ENCODE measurements at places on chromosomes 6 and 20. TPM values are rescaled to one million over a fixed set of nuclear protein-coding genes. Genes with fewer than 3 reads are reported as not detected.

GRCh38 chr6:78942446-78942845, 75.1 kb downstream of the IRAK1BP1 start:
- no peaks in the 10 kb centered on the region for H3K27me3 ChIP-seq
- no peak overlapping the region for H3K4me3 ChIP-seq
- DNase-seq: no peak
- peaks cover 9% of the 10 kb centered on the region for H3K4me1 ChIP-seq
- H3K27ac ChIP-seq: no peak overlapping the region

DNA sequence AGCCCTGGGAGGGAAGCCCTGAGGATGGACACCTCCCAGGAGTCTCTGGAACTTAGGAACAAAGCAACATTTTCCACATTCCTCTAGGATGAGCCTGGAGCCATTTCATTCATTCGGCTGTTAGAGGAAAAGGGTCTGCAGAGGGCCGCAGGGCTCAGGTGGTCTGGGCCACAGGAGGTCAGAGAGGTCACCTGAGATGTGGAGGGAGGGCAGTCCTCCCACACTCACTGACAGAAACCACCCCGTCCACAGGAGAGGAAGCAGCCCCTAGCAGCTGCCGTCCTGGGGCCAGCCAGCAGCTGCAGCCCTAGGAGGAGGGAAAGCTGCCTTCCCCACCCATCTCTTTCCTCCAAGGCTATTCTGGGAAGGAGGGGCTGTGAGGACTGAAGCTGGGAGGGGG, 207.0 kb downstream of the CDC5L start:
- no peak for DNase-seq
- H3K27ac ChIP-seq: no peak overlapping the region
- no peaks in the 10 kb centered on the region for H3K36me3 ChIP-seq
- peaks cover 15% of the 10 kb centered on the region for H3K27me3 ChIP-seq
- H3K4me1 ChIP-seq: no peaks in the 10 kb centered on the region

GRCh38 chr6:35359346-35359743, 17.0 kb downstream of the PPARD start:
- peak overlapping the region; percentile 74 for H3K27ac ChIP-seq
- H3K36me3 ChIP-seq: peaks cover 8% of the 10 kb centered on the region
- no peak overlapping the region for H3K4me3 ChIP-seq
- H3K4me1 ChIP-seq: peaks cover 66% of the 10 kb centered on the region
- DNase-seq: no peak

GRCh38 chr6:145273136-145273535, 462.2 kb downstream of the EPM2A start:
- peaks cover 15% of the 10 kb centered on the region for H3K4me1 ChIP-seq
- no peak overlapping the region for H3K4me3 ChIP-seq
- no peak for DNase-seq
- H3K27me3 ChIP-seq: no peaks in the 10 kb centered on the region
- no peak overlapping the region for H3K27ac ChIP-seq

DNA sequence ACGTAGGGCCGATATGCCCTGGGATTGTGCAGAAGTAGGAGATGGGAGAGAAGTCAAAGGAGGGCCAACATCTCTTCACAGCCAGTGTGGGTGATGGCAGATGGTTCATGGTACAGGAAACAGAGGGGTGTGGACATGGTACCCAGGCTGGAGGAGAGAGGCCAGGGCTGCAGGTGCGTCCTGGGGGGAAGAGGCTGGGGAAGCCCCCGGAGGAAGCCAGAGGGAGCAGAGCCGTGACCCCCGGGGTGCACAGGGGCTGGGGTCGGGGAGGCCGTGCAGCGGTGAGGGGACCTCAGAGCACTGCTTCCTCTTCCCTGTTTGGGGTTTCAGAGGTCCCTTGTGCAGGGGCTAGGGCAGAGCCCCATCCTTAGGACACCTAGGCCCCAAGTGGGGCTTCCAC, 11.2 kb upstream of the ZBTB46 start:
- H3K36me3 ChIP-seq: no peaks in the 10 kb centered on the region
- H3K27me3 ChIP-seq: no peaks in the 10 kb centered on the region
- DNase-seq: no peak

DNA sequence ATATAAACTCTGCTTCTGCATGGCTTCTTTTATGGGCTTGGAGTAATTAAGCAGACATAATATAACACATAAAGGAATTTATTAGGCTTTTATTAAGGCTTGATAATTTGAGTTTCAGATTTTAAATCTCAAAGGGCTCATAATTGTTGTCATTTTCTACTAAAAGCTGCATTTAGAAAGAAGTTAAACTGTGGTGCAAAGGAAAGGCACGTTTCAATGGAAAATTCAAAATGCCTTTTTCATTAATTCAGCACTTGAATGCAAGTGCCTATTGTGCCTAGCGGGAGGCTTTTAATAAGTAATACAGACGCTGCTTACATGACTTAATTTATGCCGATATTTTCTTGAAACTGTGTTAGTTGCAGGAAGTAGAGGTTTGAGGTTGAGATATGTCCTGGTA, 431.8 kb upstream of the SOX4 start:
- H3K27me3 ChIP-seq: no peaks in the 10 kb centered on the region
- peaks cover 8% of the 10 kb centered on the region for H3K4me1 ChIP-seq
- H3K4me3 ChIP-seq: no peak overlapping the region
- no peaks in the 10 kb centered on the region for H3K36me3 ChIP-seq
- DNase-seq: no peak

DNA sequence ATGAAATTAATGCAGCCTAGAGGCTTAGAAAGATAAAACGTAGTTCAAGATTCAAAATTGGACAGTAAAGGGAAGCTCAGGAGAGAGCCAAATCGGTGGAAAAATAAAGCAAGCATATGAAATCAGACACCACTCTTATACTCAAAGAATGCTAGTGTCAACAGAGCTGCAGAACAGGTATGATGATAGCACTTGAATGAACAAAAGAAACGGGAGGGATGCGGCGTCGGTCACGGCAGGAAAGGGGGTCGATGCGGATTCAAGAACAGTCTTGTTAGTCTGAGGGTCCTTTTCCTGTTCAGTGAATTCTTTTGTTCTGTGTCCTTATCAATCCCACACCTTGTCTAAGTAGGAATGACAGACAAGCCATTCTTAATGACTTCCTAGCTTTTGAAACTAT, 114.4 kb downstream of the FOXC1 start:
- DNase-seq: no peak
- H3K36me3 ChIP-seq: no peaks in the 10 kb centered on the region
- peak overlapping the region; percentile 78 for H3K27ac ChIP-seq
- no peaks in the 10 kb centered on the region for H3K27me3 ChIP-seq

- H3K27ac ChIP-seq: no peak overlapping the region
- H3K27me3 ChIP-seq: no peaks in the 10 kb centered on the region
- no peak overlapping the region for H3K4me3 ChIP-seq
- H3K4me1 ChIP-seq: no peaks in the 10 kb centered on the region
- DNase-seq: no peak
- no peaks in the 10 kb centered on the region for H3K36me3 ChIP-seq
These were observed 301.0 kb upstream of the SLC35B3 start for GRCh38 chr6:8736156-8736895.

DNA sequence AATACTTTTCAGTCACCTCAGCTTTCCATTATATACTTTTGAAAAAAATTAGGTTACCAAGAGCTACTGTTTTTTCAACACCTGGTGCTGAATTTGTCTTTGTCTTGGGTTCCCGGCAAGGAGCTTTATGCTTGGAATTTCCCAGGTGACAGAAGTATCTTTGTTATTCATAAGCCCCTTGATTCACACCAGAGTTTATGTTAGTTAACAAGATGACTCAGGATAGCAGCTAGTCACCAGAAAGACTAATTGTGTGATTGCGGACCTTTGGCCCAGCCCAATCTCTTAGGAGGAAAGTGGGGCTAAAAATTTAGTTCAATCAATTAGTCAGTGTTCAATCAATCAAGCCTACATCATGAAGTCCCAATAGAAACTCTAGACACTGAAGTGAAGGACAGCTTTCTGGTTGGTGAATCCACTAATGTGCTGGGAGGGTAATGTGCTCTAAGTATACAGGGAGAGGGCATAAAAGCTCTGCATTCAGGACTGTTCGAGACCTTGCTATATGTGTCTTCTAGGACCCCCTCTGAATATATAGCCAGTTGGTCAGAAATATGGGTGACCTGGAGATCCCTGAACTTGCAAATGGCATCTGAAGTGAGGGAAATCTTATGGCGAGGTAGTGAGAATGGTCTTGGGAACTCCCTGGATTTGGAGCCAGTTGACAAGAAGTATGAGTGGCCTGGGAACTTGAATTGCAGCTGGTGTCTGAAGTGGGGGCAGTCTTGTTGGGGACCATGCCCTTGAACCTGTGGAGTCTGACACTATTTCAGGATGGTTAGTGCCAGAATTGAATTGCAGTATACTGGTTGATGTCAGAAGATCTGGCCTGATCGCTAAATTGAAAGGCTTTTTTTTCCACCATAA, 16.2 kb downstream of the TMEM30A start:
- H3K27ac ChIP-seq: peak overlapping the region; percentile 24
- H3K4me1 ChIP-seq: peaks cover 38% of the 10 kb centered on the region
- H3K4me3 ChIP-seq: no peak overlapping the region
- peaks cover 25% of the 10 kb centered on the region for H3K36me3 ChIP-seq

DNA sequence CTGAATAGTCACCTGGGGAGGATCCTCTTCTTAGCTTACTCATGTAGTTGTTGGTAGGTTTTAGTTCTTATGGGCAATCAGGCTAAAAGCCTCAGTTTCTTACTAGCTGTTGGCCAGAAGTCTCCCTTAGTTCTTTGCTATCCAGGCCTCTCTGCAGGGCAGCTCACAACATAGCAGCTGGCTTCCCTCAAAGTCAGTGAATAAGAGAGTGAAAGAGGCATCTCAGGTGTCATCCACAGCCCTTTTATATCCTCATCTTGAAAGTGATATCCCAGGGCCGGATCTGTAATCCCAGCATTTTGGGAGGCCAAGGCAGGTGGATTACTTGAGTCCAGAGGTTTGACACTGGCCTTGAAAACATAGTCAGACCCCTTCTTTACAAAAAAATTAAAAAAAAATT, 42.1 kb upstream of the FOXA2 start:
- peaks cover 60% of the 10 kb centered on the region for H3K27me3 ChIP-seq
- no peaks in the 10 kb centered on the region for H3K36me3 ChIP-seq
- H3K4me1 ChIP-seq: no peaks in the 10 kb centered on the region
- H3K27ac ChIP-seq: no peak overlapping the region

The ACTL10 gene
- 0.22 TPM for total RNA-seq

The EYA2 gene
- 0.63 TPM for total RNA-seq

The LIN28B gene
- not detected for total RNA-seq

The FLRT3 gene
- total RNA-seq: 0.05 TPM

The HLA-DRB5 gene
- total RNA-seq: 14.3 TPM

The BPIFB1 gene
- not detected for total RNA-seq

The PNPLA1 gene
- total RNA-seq: not detected
